ENCODE measurements at places on chromosomes 1 and 21. TPM values are rescaled to one million over a fixed set of nuclear protein-coding genes. Genes with fewer than 3 reads are reported as not detected.
A peak's percentile ranks its signal among the peaks of the same experiment; 100 is the strongest.

- peaks cover 3% of the 10 kb centered on the region for H3K36me3 ChIP-seq
- H3K4me3 ChIP-seq, result peak overlapping the region; percentile 25
- H3K4me1 ChIP-seq, result peaks cover 29% of the 10 kb centered on the region
- peak overlapping the region; percentile 47 for H3K27ac ChIP-seq
- H3K27me3 ChIP-seq, result no peaks in the 10 kb centered on the region
Measured at GRCh38 chr1:185971688-185972087, 237.5 kb downstream of the HMCN1 start.

DNA sequence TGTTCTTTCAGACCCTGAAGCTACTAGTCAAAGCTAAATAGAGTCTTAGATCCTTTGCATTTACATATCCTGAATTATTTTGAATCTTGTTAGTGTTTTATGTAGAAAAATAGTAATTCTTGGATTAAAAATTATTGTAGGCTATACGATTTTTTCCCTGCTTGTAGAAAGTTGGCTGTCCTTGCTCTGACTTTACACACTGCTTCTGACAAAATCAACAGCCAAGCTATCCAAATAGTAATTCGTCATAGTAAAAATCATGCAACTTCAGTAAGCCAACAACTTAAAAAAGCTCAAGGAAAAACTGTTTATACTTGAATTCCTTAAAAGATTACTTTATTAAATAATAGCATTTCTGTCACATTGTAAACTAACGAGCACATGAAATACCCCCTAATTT is 7.5 kb upstream of the KRTAP23-1 start:
- peaks cover 4% of the 10 kb centered on the region for H3K4me1 ChIP-seq
- no peak overlapping the region for H3K4me3 ChIP-seq
- DNase-seq, result no peak
- H3K27ac ChIP-seq, result no peak overlapping the region

The ZNF697 gene
- 19.5 TPM for total RNA-seq

The ATP1A2 gene
- 93.6 TPM for total RNA-seq

The PAQR6 gene
- 15.8 TPM for total RNA-seq

DNA sequence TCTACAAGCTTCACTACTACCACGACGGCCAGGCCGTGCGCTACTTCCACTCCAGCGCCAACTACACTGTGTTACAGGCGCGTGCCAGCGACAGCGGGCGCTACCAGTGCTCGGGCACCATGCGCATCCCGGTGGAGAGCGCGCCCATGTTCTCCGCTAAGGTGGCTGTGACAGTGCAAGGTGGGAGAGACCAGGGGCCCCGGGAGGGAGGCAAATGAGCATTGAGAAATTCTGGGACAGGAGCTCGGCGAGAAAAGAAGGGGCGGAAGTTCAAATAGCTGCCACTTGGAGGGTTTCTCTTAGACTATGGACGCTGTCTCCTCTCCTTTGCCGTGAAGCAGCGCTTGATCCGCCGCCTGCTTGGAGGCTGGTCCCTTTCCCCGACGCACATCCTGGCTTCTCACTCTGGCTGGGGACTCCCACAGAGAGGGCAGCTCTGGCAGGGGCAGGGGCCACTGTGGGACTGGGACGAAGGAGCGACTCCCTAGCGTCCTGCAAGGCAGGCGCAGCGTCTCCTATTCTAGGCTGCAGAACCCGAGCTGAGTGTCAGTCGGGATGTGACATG is 4.6 kb downstream of the FCRLB start:
- peak; percentile 50 for DNase-seq
- H3K27ac ChIP-seq, result no peak overlapping the region
- peaks cover 8% of the 10 kb centered on the region for H3K4me1 ChIP-seq

GRCh38 chr1:52662645-52663313 is 29.8 kb downstream of the SHISAL2A start:
- peak overlapping the region; percentile 97 for H3K27ac ChIP-seq
- H3K4me3 ChIP-seq, result peak overlapping the region; percentile 70
- no peaks in the 10 kb centered on the region for H3K36me3 ChIP-seq
- H3K4me1 ChIP-seq, result peaks cover 42% of the 10 kb centered on the region
- no peaks in the 10 kb centered on the region for H3K27me3 ChIP-seq
- DNase-seq, result peak; percentile 62

The CDCA8 gene
- 72.1 TPM for total RNA-seq

GRCh38 chr1:149949911-149950310 is 13.2 kb upstream of the MTMR11 start:
- peaks cover 9% of the 10 kb centered on the region for H3K4me1 ChIP-seq
- H3K27ac ChIP-seq, result peak overlapping the region; percentile 10
- H3K4me3 ChIP-seq, result no peak overlapping the region
- H3K27me3 ChIP-seq, result no peaks in the 10 kb centered on the region

The BCAS2 gene
- 57.5 TPM for total RNA-seq

The FMO2 gene
- total RNA-seq, result not detected

- H3K4me1 ChIP-seq, result no peaks in the 10 kb centered on the region
- no peaks in the 10 kb centered on the region for H3K36me3 ChIP-seq
- no peaks in the 10 kb centered on the region for H3K27me3 ChIP-seq
- no peak for DNase-seq
Measured at GRCh38 chr1:175873290-175873935, 130.0 kb upstream of the TNR start.

DNA sequence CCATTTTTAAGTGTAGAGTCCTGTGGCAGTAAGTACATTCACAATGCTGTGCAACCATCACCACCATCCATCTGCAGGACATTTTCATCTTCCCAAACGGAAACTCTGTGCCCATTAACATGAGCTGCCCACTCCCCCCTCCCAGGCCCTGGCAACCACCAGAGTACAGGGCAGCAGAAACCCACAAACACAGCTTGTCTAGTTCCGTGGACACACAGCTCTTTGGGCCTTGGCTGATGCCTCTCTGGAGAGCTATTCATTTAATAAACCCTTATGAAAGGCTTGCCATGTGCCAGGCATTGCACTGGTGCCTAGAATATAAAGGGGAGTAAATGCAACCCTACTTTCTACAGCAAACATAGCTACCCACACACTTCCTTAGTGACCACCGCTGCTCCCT is 28.0 kb downstream of the STUM start:
- peaks cover 10% of the 10 kb centered on the region for H3K4me1 ChIP-seq
- DNase-seq, result no peak
- no peak overlapping the region for H3K27ac ChIP-seq
- H3K36me3 ChIP-seq, result no peaks in the 10 kb centered on the region
- H3K27me3 ChIP-seq, result no peaks in the 10 kb centered on the region
- no peak overlapping the region for H3K4me3 ChIP-seq

The SPRR2B gene
- total RNA-seq, result not detected

DNA sequence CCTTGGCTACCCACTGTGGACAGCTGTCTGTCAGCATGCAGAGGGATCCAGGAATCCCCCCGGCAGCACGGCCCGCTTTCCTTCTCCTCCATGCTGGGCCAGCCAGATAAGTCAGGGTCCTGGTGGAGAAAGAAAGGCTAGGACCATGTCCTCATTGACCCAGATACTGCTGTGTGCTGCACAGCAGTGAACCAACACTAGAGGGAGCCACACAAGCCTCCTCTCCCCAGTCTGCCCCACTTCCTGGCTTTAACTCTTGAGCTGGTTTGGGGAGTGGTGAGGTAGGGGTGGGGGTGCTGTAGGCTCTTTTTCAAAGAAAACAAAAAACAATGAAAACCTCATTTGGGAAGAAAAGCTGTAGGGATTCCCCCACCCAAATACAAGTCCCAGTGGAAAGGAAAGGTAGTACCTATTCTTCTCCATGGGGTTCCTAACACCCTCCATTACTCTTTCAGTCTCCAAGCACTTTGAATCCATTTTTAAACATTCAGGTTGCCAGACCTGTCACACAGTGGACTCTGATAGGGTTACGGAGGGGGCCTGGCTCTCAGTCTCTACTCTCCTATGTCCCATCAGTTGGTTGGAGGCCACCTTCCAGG is 84.9 kb upstream of the CD1D start:
- no peak overlapping the region for H3K4me3 ChIP-seq
- peaks cover 13% of the 10 kb centered on the region for H3K4me1 ChIP-seq
- H3K27me3 ChIP-seq, result no peaks in the 10 kb centered on the region
- H3K36me3 ChIP-seq, result peaks cover 11% of the 10 kb centered on the region
- no peak for DNase-seq

DNA sequence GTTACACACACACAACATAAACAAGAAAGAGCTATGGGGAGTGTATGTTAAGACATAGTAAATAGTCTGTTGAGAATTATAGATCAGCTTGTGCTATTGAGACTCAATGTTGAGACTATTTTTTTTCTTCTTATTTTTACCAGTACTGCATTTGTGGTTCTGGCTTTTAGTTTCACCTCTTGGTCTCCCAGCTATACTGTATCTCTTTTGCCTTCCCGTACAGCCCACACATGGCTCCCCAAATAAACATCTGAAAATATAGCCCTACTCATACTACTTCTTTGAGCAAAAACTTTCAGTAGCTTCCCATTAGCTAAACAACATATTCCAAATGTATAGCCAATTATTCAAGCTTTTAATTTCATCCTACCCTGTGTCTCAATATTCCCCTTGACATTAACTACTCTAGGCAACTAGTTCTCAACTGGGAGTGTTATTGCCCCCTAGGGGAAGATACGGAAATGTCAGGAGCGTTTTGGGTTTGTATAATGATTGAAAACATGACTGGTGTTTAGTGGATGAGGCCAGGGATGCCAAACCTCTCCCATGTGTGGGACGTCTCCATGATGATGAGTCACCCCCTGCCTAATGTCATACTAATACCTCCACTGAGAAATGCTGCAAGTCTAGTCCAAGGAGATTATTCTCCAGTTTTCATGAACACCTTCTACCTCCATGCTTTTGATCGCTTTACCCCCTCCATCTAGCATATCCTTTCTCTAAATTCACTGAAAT is 6.8 kb downstream of the RPE65 start:
- H3K4me1 ChIP-seq, result peaks cover 7% of the 10 kb centered on the region
- DNase-seq, result peak; percentile 36
- H3K36me3 ChIP-seq, result no peaks in the 10 kb centered on the region
- H3K4me3 ChIP-seq, result no peak overlapping the region
- no peak overlapping the region for H3K27ac ChIP-seq

DNA sequence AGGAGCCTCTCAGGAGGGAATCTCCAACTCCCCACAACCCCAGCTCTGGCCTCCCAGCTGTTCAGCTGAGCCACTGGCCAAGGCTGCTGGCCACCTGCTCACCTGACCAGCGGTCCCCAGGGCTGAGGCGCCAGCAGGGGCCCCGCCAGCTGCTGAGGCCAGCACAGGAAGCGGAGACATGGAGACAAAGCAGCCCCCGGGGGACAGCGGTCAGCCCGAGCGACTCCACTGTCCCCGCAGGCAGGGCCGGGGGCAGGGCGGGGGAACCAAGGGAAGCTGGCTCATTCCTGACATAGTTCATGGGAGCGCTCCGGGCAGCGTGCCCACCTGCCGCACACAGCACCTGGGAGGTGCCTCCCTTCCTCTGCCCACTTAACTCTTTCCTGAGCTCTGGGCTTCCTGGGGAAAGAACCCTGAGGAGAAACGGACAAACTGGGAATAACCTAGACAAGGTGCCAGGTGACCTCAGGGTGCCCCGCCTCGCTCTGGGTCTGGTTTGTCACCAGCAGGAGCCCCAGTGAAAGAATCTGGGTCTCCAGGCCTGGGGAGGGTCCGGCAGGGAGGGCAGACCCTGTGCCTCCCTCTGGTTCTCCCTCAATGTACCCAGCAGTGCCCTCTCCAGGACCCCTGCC is 10.7 kb downstream of the EPHA2 start:
- H3K36me3 ChIP-seq, result peaks cover 14% of the 10 kb centered on the region
- H3K4me1 ChIP-seq, result peaks cover 47% of the 10 kb centered on the region
- no peaks in the 10 kb centered on the region for H3K27me3 ChIP-seq

The FCAMR gene
- total RNA-seq, result not detected

DNA sequence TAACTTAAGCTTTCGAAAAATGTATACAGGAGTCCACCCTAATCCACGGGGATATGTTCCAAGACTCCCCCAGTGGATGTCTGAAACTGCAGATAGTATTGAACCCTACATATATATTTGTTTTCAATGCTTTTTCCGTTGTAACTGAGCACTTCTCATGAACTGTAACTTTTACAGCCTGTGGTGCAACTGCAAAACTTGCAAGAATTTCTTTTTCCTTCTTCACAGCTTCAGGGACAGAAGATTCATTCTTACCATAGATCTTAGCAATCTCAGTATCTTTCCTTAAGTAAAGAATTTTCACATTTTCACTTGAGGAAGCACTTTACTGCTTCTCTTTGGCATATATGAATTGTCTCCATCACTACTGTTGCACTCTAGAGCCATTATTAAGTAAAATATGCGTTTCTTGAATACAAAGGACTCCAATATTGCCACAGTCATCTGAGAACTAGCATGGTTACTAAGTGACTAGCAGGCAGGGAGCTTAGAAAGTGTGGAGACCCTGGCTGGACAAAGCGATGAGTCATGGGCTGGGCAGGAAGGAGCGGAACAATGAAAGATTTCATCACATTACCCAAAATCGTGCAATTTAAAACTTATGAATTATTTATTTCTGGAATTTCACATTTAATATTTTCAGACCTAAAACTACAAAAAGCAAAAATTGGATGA is 14.1 kb downstream of the DPYD start:
- H3K36me3 ChIP-seq, result no peaks in the 10 kb centered on the region
- DNase-seq, result no peak
- H3K4me1 ChIP-seq, result peaks cover 13% of the 10 kb centered on the region
- no peaks in the 10 kb centered on the region for H3K27me3 ChIP-seq
- H3K27ac ChIP-seq, result peak overlapping the region; percentile 94

The PRDM16 gene
- total RNA-seq, result 11.7 TPM

The UQCRHL gene
- 2.7 TPM for total RNA-seq

GRCh38 chr1:25468033-25468432 is 37.3 kb downstream of the MACO1 start:
- DNase-seq, result no peak
- H3K36me3 ChIP-seq, result peaks cover 2% of the 10 kb centered on the region
- H3K4me3 ChIP-seq, result no peak overlapping the region
- no peaks in the 10 kb centered on the region for H3K27me3 ChIP-seq
- no peak overlapping the region for H3K27ac ChIP-seq
- no peaks in the 10 kb centered on the region for H3K4me1 ChIP-seq

GRCh38 chr1:226653311-226653921 is 85.7 kb downstream of the ITPKB start:
- no peak for DNase-seq
- H3K36me3 ChIP-seq, result no peaks in the 10 kb centered on the region
- peaks cover 69% of the 10 kb centered on the region for H3K4me1 ChIP-seq
- peak overlapping the region; percentile 31 for H3K4me3 ChIP-seq

GRCh38 chr1:201562659-201563405 is 23.9 kb downstream of the NAV1 start:
- no peak overlapping the region for H3K4me3 ChIP-seq
- H3K27ac ChIP-seq, result peak overlapping the region; percentile 50
- H3K36me3 ChIP-seq, result no peaks in the 10 kb centered on the region
- H3K27me3 ChIP-seq, result peaks cover 3% of the 10 kb centered on the region
- peaks cover 22% of the 10 kb centered on the region for H3K4me1 ChIP-seq

GRCh38 chr1:196401891-196402290 is 206.3 kb downstream of the KCNT2 start:
- no peak for DNase-seq
- no peaks in the 10 kb centered on the region for H3K36me3 ChIP-seq
- no peak overlapping the region for H3K4me3 ChIP-seq
- no peak overlapping the region for H3K27ac ChIP-seq
- H3K27me3 ChIP-seq, result no peaks in the 10 kb centered on the region
